AML-193 (cell line): ENCODE measurements at places on chromosomes 4 and X.

DNA sequence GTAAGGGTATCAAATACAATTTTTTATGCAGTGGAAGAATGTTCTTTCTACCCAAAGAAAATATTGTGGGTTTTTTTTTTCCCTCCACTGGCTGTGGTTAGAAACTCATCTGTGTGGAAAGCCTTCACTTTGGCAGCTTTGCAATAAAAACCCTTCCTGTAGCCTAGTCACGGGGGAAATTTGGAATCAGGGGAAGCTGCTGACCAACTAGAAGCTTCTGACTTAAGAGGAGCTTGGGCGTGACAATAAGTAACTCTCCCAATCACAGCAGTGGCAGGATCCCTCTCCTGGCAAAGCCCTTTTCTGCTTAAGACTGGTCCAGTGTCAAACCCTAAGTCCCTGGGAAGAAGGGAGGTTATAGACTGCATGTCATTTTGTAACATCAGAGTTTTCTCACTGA is 87.9 kb downstream of the LRRC66 start:
- DNase-seq: no peak

GRCh38 chr4:4608214-4608537 is 66.3 kb upstream of the STX18 start:
- no peak for DNase-seq

DNA sequence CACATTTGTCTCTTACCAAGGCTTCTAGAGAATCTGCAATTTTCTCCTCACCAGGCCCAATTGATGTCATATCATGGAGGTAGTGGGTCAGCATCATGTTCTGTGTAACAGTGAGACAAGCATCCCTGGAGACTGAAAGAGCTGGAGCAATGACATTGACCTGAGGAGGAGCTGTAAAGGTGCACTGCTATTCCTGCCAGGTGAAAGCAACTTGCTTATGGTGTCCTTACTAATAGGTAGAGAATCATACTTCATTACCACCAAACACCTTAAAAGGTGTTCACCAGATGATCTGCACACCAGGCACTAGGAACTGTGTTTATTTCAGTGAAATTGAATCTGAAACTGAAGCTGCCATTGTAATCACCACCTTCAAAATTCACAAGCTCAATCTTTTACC is 188.7 kb downstream of the AFAP1 start:
- DNase-seq: no peak

GRCh38 chr4:115664285-115664684 is 550.9 kb upstream of the NDST4 start:
- no peak for DNase-seq

DNA sequence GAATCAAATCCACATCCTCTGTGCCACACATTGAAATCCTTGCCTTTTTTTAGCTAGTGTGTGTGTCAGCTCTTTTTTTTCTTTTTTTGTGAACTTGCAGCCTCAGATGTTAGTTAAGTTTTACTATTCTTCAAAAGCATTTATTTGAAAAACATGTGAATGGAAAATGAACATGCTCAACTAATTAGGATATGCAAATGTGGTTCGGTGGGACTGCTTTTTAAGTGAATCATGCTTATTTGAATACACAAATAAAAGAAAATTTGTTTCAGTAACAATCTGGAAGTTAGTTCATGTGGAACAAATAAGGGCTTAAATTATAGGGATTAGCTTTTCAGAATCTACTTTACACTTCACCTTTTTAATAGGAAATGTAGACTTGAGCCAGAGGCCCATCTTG is 751.5 kb upstream of the FAM241A start:
- DNase-seq: no peak

GRCh38 chrX:93580634-93581033 is 92.7 kb downstream of the NAP1L3 start:
- no peak for DNase-seq

DNA sequence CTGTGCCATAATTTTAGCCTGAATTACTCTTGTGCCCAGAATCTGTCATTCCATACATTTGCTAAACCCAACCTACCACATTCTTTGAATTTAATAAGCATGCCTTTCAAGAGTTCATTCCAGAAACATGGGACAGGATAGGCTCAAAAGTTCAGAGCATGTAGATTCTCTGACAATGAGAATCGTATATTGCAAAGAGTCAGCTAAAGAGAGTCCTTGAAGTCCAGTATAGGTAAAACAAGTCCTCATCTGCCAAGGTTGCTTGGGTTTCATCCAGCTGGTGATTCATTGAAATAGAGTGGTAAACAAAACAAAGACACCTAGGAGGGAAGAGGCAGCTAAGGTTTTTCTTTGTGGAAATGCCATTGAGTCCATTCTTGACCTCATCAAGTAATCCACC is 249.3 kb upstream of the DIPK2B start:
- DNase-seq: no peak

- DNase-seq: no peak
Measured at GRCh38 chr4:88327665-88328064, 43.3 kb upstream of the PPM1K start.

- no peak for DNase-seq
Measured at GRCh38 chr4:138935135-138935807, 80.3 kb upstream of the NOCT start.

DNA sequence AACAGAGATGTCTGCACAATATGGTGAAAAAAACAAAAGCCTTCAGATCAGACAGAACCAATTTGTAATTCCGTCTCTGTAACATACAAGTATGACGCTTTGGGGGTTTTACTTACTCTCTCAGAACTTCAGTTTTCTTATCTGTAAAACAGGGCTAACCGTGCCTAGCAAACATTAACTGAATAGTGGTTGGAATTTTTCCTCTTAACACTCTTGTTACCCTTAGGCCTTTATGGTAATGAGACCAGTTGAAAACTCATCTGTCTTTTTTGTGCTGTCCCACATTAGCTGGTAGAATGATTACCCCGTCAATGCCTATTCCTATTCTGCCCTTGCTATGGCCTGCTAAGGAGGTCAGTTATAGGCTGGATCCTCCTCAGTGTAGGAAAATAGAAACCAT is 4.5 kb upstream of the MYOZ2 start:
- no peak for DNase-seq

DNA sequence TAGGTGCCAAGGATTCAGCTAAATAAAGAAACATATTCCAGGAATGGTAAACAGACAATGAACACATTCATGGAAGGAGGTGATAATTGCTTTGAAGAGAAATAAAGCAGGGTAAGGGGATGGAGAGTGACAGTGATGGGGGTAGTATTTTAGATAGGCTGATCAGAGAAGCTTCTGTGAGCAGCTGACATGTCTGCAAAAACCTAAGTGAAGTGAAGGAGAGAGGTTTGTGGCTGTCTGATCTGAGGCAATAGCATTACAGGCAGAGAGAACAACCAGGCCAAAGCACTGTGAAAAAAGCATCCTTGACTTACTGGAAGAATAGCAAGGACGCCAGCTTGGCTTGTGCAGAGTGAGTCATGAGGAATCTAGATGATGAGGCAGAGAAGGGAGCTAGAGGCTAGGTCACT is 271.9 kb upstream of the GATB start:
- DNase-seq: no peak

- DNase-seq: no peak
Measured at GRCh38 chr4:182906786-182907185, 10.4 kb downstream of the DCTD start.

- no peak for DNase-seq
Measured at GRCh38 chr4:140096483-140096861, 57.5 kb downstream of the MAML3 start.

- no peak for DNase-seq
Measured at GRCh38 chrX:12567857-12568256, 223.4 kb upstream of the PRPS2 start.

DNA sequence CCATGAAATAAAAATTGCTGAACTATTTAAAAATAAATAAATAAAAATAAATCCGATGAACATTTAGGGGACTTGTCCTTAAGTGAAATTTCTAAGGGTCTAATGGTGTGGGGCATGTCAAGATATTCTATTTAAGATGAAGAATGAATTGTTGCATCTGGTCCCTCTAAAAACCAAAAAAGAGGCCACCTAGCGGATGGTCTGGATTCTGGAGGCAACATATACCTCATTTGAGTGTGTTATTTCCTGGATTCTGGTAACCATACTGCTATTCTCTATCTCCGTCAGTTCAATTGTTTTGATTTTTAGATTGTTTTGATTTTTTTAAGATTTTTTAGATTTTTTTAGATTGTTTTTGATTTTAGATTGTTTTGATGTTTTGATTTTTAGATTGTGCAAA is 28.3 kb downstream of the AGTR2 start:
- DNase-seq: no peak
